ENCODE measurements at places on chromosomes 1 and 21.

DNA sequence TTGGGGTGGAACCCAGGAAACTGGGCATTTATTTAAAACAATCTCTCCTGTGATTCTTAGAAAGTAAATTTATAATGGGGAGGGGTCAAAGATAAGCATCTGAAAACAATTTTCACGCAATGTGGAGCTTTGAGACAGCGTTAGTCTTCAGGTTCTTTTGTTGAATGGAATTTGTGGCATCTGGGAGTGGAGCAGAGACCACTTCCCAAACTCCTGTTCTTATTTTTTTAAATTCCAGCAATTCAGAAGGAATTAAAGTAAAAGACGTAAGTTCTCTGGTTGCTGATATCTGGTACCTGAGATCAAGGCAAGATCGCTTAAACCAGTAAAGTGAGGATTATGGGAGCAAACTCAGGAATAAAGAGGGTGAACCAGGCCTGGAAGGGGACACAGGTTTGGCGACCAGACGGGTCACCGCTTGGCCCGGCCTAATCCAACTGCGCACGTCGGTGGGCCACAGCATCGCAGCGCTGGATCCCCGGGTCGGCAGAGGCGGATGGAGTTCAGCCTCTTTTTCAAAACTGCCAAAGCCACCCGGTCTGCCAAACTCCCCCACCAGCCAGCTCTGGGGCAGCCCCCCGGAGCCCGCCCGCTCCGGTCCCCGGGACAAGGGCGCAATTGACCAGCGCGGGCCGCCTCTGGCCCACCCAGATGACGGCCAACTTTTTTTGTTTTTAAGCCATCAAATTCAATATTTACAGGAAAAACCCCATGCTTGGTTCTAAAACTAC, 754 bp upstream of the PDPN start:
- DNase-seq = no peak

GRCh38 chr1:248231117-248231516, at the start of gene OR2M4:
TSS of gene OR2M4 (plus strand) at chr1:248231417. CDS start at chr1:248238929, 7,512 bp downstream.
- DNase-seq = no peak

DNA sequence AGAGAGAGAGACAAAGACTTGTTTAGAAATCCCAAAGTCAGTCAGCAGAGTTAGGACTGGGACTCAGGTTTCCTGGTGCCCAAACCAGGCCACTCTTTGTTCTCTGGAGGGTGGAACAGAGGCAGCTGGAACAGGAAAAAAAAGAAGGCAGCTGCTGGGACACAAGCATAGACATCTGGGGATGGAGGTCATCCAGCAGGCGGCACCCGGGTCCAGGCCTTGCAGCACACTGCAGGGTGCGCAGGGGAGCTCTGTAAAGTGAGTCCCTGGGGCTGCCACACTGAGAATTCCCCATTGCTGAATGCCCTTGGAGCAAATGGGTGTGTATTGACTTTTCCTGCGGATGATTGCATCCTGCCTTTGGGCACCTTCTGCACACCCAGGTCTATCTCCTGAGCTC, 222.9 kb upstream of the CSF3R start:
- no peak for DNase-seq

- DNase-seq = no peak
Measured at GRCh38 chr1:101108111-101108500, 82.5 kb upstream of the DPH5 start.

- DNase-seq = no peak
Measured at GRCh38 chr1:243503155-243503554, 247.3 kb downstream of the SDCCAG8 start.

DNA sequence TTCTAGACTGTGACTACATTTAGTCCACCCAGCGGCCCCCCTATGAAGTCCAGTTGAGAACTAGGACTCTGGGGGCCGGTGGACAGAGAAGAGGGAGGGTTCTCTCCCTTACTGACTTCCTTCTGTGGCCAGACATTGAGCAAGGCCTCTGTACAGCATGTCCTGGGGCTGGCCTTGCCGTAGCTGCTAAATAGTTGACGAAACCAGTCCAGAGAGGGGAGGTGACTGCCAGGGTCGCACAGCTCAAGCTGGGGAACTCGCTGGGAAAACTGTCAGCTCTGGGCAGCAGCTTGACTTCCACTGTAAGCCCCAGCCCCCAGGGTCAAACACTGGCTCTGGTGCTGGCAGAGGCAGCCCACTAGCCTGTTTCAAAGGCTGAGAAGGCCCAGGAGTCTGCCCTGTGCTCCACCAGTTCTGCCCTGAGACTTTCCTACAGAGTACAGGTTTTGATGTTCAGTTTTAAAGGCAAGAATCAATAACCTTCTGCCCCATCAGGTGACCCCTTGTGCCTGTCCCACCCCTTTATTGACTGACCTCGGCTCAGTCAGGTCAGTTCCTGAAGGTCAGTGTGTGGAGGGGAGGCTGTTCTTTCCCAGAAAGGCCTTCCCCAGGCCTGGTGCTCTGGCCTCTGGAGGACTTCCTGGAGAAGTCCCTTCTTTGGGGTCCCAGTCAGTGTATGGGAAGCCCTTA, 14.1 kb downstream of the PCSK9 start:
- DNase-seq = no peak

- DNase-seq = no peak
Measured at GRCh38 chr1:159339536-159339935, 37.4 kb downstream of the FCER1A start.

- no peak for DNase-seq
Measured at GRCh38 chr21:39386194-39386593, 37.3 kb upstream of the HMGN1 start.

DNA sequence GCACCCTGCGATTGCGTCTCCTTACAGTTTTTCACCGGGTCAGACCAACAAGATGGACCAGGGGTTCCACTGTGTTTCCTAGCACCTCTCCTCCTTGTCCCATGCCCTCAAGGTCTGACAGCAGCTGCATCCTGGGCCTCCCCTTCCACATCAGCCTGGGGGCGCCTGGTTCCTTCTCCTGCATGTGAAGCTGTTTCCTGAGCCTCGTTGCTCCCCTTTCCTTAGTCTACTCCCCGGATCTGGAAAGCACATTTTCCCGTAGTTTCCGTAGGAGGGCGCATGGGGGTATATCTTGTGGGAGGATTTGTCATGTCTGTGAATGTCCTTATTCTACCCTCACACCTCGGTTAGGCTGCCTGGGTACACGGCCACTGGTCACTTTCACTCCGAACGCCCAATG, 6.1 kb downstream of the PRDM15 start:
- no peak for DNase-seq

DNA sequence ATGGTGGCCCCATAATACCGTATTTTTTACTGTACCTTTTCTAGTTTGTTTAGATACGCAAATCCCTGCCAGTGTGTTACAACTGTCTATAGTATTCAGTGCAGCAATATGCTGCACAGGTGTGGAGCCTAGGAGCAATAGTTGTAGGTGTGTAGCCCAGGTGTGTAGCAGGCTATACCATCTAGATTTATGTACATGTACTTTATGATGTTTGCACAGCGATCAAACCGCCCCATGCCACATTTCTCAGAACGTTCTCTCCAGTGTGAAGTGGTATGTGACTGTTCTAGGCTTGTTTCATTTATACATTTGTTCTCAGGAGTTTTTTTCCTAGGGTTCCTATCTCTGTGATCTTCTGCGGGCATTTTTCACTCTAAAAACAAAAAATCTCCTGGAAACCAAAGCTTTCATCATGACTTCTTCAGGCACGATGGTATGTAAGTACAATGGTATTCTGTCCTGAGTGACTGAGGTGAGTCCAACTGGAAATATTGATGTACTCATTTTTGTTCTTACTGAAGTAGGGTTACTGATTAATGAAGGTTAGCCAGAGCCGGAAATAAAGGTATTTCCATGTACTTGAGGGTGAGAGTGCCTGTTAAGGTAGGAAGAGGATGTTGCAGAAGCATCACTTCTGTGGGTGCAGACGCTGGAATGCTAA, 153.0 kb downstream of the GABPA start:
- no peak for DNase-seq

GRCh38 chr1:39646232-39647081, 7.0 kb upstream of the HEYL start:
- no peak for DNase-seq

DNA sequence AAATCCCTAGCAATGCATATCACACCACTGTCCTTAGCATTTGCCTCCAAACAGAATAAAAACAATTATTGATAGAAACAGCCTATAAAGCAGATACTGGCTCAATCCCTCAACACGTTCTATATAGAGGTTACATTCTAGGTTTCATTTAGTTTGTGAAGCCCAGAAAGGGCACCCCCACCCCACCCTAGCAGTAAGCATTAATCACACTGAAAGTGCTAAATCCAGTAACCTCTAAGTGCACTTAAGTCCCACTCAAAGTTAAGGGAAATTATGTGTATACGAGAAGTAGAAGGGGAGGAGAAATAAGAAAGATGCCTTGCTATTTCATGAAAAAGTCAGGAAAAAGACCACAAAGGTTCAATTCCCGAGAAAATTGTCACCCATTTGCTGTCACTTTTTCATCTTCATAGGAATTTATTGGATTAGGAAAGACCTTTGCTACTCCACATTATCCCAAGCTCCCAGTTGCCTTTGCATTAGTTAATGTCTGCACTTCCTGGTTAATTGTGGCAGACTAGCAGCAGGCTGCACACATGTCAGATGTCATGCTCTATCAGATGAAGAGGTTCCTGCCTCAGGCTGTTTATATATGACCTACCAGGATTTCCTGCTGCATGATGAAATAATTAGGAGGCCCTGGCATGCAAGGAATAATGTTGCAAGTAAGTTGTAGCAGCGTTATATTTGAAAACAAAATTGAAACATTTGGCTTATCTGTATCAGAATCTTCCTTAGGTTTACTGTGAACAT, 54.5 kb upstream of the LHX8 start:
- DNase-seq = no peak

- no peak for DNase-seq
Measured at GRCh38 chr1:33561576-33561975, 89.1 kb downstream of the ZSCAN20 start.

DNA sequence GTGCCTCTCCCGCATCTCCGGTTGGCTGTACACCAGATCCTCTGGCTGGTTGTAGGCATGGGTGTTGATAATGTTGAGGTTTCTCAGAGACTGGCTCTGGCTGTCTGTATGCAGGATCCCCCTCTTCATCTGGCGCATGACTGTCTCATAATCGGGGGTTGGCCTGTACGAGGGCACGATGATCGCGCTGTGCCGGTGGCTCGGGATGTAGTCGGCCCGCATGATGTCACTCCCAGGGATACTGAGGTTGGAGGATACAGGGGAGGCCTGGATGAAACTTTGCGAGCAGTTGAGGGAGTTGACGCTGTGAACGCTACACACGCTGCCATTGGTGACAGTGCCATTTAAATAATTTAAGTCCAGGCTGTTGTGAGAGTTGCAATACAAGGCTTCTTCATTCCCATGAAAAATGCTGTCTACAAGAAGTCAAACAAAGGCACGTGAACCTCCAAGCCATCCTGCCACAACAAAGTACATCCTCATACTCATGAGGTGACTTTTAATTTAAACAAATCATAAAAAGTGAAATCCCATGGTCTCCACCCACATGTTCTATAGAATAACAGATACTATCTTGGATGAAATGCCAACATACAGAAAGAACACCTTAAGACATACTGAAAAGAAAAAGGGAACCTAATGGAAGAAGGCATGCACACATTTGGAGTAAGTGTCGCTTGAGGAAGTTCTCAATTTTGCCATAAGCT, 103.6 kb downstream of the SMYD2 start:
- no peak for DNase-seq

DNA sequence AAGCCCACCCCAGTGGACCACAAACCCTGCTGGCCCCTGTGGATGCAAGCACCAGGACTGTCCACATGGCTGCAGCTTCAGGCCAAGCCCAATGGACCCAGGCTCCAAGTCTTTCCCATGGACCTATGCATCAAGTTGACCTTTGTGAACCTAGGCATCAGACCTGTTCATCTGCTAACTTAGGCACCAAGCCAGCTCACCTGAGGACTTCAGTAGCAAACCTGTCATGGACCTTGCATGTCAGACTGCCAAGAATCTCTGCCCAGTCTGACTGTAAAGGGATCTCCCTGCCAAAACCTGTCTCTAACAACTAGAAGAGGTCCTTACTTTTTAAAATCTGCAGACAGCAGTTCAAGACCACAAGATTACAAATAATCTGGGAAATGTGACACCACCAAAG, 37.8 kb downstream of the FMO3 start:
- no peak for DNase-seq

GRCh38 chr1:181497870-181498269, 14.6 kb downstream of the CACNA1E start:
- no peak for DNase-seq

DNA sequence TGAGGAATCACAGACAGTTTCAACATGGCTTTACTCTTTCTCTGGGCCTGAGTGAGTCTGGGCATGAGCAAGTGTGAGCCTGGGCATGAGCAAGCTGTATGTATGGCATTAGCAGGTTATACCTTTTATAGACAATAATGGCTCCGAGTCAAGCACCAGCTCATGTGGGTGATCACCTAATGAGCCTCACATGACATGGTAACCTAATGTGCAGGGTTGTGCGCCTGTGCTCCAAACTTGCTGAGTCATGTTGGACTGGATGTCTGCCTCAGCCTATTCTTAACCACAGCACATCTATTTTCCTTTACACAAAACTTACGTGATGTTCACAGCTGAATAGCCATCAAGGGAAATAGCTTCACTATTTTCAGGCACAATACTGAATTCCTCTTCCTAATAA, 236.2 kb upstream of the NRIP1 start:
- no peak for DNase-seq

DNA sequence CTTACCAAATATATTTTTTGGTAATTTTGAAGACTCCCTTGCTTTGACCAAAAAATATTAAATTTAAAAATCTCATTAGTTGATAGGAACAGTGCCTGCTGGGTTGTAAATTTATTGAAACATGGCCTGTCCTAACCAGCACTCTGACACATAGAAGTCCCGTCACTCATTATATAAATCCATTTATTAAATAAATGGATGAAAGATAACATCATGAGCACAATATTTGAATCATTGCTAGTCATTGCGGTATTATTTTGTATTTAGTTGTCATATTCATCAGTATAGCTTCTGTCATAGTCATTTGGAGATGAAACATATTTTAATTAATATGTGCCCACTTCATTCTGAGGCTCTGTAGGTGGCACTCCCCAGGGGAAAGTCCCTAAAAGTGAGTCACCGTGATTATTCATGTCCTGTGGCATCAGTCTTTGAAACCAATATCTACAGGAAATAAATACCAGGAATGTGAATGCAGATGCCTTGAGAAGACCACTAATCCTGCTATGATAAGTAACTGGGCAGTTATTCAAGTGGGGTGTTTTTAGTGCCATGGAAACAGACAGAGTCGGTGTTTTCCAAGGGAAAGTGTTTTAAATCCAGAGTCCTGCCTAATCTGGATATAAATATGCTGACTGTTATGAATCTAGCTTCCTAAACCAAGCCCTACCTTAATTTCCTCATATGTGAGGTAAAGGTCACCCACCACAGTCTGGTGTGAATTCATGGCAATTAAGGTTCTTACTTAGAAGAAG, 302.0 kb downstream of the DUSP10 start:
- DNase-seq = no peak

- no peak for DNase-seq
Measured at GRCh38 chr1:30716646-30717045, 6.7 kb downstream of the MATN1 start.

GRCh38 chr1:246117066-246117791, 389.9 kb downstream of the SMYD3 start:
- no peak for DNase-seq

GRCh38 chr1:194117582-194117981, 931.2 kb upstream of the B3GALT2 start:
- DNase-seq = no peak

Measured in cerebellar nuclear complex (tissue), 1 donor.